Heart left ventricle (tissue), 16 donors: ENCODE measurements at places on chromosomes 1 and 21.

GRCh38 chr21:45644041-45644906 lies 749 bp downstream of the PCBP3 start:
- DNase-seq: no peak

GRCh38 chr1:204314893-204315658 lies 44.7 kb downstream of the PLEKHA6 start:
- DNase-seq: no peak

GRCh38 chr21:20260124-20260523 lies 738.1 kb upstream of the NCAM2 start:
- no peak for DNase-seq

DNA sequence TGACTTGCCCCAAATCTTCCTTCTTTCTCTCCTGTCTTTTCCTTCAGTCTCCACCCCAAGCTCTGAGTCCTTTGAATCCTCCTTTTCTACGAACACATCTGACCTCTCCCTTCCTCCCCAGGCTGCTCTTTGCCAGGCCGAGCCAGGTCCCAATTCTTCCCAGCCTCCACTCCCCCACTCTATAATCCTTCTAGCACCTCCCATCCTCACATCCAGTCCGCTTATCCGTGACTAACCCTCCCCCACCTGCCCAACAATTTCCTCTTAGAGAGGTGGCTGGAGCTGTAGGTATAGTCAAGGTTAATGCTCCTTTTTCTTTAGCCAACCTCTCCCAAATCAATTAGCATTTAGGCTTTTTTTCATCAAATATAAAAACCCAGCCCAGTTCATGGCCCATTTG lies 9.5 kb upstream of the HPDL start:
- DNase-seq: no peak

DNA sequence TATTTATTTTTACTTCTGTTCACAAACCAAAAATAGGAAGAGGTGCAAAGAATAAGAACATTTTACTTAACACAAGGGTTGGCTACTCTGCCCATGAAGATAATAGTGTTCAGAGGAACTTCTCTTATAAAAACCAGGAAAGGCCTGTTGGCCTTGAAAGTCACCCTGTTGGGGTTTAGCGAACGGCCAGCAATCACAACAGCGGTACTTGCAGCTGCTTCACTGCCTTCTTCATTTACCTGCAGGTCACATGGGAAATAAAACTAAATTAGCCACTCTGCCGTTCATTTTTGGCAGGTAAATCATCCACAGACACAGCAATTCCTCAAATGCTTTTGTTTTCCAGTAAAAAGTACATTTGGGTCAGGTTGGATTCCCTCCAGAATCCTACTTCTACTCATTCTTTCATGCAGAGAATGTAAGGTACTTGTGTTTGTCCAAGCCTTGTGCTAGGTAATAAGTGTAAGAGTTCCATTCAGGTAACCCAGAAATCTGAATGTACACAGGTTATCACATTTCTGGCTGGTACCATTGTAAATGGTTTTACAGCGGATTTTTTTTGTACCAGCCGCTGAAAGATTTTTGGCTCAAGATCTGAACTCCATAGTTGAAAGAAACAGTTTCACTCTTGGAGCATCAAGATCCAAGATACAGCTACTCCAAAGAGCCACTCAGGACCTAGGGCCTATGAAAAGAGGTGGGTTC lies 13.1 kb downstream of the SERPINC1 start:
- no peak for DNase-seq

GRCh38 chr1:12185036-12185917 lies 18.5 kb downstream of the TNFRSF1B start:
- DNase-seq: no peak

GRCh38 chr1:52551507-52552235 lies 1.2 kb downstream of the TUT4 start:
- no peak for DNase-seq

DNA sequence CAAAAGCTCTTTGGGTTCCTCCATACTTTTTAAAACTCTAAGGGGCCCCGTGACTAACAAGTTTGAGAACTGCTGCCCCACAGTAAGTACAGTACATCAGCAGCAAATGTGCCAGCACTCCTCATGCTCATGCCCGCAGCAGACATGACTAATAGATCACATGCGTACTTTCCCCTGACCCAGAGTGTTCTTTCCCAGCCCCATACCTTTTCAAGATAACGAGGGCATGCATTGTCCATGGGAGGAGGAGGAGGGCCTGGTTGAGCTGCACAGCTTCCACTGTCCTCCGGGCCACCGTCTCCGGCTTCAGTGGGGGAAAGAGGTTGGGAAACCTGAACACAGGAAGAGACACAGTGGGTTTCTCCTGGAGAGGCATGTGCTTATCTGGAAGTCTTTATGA lies 45.5 kb downstream of the DHRS3 start:
- peak; percentile 5 for DNase-seq

- no peak for DNase-seq
Measured at GRCh38 chr1:172460177-172460576, 16.3 kb upstream of the PIGC start.

DNA sequence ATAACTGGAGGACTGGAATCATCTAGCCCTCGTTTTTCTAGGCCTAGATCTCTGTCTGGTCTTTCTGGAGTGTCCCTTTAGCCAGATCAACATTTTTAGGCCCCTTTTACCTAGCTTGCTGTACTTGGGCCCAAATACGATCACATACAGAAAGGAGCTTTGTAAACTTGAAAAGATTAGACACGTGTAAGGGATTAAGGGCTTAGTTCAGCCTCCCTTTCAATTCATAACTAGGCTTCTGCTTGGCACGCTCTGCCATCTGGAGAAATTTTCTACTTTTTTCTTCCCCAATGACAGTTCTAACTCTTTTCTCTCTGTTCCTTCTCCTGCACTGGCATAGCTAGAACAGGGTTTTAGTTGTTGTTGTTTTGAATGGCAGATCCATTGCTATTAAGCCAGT lies 153.3 kb upstream of the BEND5 start:
- DNase-seq: no peak

DNA sequence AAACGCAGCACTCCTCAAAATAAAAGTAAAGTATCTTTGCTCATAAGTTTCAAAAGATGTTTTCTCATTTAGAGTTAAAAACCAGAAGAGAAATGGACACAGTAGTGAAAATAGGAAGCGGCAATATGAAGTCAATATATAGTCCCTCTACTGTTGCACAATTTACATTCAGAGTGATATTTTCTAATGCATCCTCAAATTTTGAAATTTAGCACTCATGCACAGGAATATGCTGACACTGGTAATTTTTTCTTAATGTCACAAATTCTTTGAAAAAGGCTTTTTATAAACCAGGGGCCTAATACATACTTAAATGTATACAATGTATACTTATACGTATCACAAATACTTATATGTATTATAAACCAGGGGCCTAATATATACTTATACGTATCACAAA lies 19.5 kb downstream of the ST7L start:
- DNase-seq: no peak

GRCh38 chr1:211723273-211723672 lies 47.9 kb upstream of the NEK2 start:
- DNase-seq: no peak

GRCh38 chr1:1630191-1630964 lies 1.6 kb upstream of the MMP23B start:
- DNase-seq: peak; percentile 77

- DNase-seq: no peak
Measured at GRCh38 chr1:55259911-55260609, 44.9 kb upstream of the USP24 start.

DNA sequence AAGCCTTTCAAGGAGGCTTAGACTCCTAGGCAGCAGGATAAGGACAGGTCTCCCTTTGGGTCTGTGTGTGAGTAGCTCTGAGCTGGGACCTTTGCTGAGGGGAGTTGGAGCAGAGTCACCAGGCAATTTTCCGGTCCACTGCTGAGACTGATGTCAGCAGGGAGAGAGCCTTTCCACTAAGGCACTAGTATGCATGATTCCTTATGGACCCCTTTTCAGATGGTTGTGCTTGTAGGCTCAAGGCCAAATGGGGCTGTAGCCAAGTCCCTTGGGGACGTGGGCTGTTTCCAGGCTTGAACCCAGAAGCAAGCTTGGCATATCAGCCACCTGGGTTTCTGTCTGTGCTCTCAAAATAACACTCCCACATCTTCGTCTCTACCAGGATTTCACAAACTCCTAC lies 73.0 kb downstream of the CCDC18 start:
- no peak for DNase-seq

DNA sequence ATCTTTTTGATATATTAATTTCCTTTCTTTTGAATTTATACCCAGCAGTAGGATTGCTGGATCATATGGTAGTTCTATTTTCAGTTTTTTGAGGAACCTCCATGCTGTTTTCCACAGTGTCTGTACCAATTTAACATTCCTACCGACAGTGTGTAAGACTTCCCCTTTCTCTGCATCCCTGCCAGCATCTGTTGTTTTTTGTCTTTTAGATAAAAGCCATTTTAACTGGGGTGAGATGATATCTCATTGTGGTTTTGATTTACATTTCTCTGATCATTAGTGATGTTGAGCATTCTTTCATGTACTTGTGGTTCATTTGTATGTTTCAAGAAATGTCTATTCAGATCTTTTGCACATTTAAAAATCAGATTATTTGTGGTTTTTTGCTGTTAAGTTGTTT lies 62.4 kb upstream of the STUM start:
- no peak for DNase-seq

- DNase-seq: peak; percentile 21
Measured at GRCh38 chr1:226659641-226660040, 79.4 kb downstream of the ITPKB start.

DNA sequence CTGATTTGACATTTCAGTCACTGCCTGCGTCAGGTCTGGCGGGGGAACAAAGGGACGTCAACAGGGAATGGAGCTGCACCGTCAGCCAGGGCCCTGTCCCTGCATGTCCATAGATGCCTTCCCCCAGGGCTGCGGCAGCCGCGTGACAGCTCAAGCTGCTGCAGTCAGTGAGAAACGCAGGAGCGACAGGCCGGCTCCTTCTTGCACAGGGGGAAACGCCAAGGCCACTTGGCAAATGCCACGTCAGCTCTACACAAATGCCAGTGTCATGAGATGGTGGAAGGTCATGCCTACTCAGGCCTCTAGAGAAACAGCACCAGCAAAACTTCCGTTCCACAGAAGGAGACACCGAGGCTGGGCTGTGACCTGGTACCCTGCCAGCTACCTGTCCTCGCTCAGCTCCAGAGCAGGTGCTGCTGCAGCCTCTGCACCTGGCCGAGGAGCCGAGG lies 37.7 kb downstream of the SYF2 start:
- no peak for DNase-seq

DNA sequence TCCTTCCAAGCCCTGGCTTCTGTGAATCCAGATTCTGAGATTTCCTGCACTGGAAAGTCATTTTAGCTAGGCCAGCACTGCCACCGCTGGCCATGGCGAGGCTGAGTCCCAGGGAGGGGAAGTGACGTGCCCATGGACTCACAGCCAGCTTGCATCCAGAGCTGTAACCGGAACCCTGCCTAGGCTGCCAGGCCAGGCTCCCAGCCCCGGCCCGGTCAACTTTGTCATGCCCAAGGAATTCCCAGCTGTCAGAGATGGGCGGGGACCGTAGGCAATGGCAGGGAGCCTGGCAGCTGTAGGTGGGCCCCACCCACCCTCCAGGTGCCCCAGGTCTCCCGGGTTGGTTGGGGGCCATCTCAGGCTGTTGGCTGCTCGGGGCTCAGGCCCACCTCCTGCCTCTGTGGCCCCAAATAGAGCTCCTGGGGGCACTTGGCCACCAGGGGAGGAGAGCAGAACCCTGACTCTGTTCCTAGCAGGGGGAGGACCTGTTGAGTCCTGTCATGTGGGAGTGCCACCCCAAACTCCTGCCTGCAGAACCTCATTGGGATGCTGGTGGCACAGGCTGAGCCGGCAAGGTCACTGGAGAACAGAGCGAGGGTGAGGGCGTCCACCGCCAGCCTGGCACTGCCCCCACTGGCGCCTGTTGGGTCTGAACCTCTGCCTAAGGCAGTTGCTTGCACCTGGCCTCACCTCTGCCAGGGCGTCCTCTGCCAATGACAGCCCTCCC lies 57.8 kb downstream of the FOXO6 start:
- peak; percentile 76 for DNase-seq

DNA sequence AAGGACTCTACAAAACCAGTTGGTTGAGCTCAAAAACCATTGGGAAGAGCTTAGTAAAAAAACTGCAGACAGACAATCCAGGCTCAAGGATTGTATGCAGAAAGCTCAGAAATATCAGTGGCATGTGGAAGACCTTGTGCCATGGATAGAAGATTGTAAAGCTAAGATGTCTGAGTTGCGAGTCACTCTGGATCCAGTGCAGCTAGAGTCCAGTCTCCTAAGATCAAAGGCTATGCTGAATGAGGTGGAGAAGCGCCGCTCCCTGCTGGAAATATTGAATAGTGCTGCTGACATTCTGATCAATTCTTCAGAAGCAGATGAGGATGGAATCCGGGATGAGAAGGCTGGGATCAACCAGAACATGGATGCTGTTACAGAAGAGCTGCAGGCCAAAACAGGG lies 104.0 kb upstream of the BMP8A start:
- DNase-seq: no peak

DNA sequence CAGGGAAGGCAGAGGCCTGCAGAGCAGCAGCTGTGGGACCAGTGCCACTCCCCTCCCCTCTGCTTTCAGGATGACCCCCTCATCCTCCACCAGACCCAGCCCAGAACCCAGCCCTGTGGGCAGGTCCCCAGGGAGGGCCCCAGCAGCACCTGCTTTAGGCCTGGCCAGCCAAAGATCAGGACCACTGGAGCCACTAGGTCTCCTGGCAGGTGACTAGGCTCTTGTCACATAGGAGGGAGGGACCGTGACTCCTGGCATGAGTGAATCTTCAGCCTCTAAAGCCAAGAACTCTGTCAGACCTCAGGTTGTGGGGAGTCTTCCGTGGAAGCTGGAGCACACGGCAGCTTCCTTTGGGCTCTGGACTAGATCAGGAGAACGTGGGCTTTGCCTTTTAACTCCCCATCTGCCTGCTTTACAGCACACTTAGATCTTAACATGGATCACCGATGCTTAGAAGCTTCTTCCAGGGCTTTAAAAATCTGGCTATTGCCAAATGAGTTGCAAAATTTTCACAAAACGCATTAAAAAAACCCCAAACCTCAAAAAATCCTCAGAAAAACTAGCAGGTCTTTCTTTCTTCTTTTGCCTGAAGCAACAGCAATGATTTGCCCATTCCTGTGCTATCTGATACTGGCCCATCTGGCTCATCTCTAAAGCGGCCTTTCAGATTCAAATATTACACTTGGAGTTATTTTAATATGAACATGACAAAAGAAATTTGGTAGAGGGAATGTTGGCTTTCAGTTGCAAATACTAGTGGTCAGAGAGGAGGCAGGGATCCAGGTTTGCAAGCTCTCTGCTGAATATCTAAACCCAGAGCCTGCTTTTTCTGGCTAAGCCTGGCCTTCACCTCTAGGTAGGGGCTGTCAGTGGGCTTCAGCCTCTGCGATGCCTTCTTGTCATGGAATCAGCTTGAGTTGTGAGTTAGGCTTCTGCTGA lies 235.2 kb downstream of the SDCCAG8 start:
- no peak for DNase-seq

- no peak for DNase-seq
Measured at GRCh38 chr1:183735069-183735860, 69.7 kb upstream of the RGL1 start.

DNA sequence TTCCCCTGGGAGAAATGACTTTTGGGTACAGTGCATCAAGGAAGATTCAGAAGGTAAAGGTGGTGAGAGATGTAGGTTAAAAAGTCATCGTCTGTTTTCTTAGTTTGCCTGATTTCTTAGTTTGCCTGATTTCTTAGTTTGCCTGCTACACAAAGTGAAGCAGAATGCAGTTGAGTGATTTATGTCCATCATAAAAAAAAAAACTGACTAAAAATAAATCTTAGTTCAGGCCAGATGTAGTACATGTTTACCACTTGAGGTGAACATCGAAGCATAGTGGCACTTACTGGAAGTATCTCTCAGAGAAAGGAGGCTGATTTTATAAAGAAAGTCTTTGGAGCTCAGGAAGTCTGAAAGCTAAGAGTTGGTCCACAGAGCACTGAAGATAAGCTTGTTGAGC lies 79.5 kb downstream of the LRRC8D start:
- no peak for DNase-seq
